ENCODE measurements at places on chromosomes 12 and 14.

DNA sequence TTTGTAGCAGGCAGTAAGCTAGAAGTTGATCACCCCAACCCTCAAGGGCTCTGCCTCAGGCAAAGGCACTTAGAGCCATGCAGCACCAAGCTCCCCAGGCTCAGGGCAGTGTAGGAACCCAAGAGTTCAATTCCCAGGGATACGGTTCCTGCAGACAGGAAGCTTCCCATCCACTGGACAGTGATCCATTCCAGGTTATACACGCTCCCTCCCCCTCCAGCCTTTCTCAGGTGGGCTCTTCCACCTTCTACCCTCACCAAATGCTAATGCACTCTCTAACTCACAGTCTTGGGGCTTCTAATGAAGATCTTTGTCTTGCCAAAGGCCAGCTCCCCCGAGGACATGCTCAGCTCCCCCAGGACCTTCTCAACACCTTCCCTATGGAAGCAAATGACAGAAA, 12.7 kb downstream of the MYO1A start:
- DNase-seq, result no peak

DNA sequence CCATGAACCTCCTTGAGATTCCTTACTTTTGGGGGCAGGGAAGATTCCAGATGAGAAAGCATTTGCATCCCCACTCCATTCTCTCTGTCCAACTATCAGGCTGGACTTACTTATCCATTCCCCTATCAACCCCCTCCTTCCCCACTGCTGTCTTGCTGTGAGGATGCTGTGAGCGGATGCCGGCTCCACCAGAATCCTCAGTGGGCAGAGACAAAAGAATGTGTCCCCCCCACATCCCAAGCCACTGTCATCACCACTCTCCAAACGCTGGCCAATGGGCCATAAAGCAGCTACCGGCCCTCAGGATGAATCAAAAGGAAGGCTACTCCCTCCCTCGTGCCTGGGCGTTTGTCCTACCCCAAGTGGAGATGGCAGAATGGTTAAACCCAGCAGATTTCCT, 173.0 kb upstream of the NTF3 start:
- no peak for DNase-seq

- peak; percentile 38 for DNase-seq
These were observed 18.1 kb downstream of the WNK1 start for GRCh38 chr12:770479-770878.

GRCh38 chr12:13135371-13136178, 32.1 kb upstream of the GSG1 start:
- DNase-seq, result peak; percentile 92

DNA sequence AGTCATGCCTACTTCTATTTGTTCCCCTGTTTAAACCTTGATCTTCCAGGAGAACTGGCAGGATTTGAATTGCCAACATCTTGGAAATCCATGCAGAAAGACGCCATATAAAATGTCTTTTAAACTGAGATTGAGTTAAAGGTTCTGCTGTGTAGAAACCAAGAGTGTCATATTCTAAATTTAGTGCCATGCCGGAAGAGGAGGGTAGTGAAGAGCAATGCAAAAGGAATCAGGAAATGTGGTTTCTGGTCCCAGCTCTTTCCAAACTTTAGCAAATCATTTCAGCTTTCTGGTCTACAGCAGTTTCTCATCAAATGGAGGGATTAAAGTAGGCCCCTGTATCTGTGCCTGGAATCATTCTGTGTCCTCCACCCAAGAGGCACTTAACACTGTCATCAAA, 85.7 kb downstream of the BTG1 start:
- peak; percentile 80 for DNase-seq
